ENCODE measurements at places on chromosomes 3 and 15.

DNA sequence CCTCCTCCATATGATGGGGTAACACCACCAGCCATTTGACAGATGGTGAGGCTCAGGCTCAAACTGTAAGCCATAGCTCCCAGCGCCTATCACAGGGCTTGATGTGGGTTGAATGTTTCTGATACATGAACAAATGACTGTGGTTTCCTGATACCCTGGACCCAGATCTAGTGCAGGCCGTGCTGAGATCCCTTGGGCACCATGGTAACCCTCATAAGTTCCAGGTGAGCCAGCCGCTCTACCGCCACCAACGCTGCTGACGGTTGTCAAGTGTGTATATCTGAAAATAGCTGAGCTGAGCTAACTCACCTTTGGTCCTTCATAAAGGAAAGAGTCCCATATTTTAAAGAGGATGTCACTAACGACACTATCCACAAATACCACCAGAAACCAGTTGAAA lies 74.5 kb downstream of the TBC1D2B start:
- DNase-seq: no peak

GRCh38 chr3:181493423-181493822 lies 218.3 kb upstream of the SOX2 start:
- no peak for DNase-seq

DNA sequence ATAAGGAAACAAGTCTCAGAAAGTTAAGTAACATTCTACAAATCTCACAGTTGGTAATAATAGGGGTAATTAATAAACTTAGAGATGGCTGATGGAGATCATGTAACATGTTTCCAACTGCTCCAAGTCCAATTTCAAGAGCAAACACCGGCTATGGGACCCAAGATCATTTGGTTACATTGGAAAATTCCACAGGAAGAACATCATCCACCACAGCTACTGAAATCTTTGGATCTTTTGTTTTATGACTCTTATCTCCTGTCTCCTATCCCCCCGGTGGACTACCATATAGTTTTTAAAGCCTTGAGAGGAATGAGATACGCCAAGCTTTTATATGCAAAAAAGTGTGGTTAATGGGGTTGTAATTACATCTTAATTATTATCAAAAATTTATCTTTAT lies 216.1 kb downstream of the WNT5A start:
- DNase-seq: no peak

DNA sequence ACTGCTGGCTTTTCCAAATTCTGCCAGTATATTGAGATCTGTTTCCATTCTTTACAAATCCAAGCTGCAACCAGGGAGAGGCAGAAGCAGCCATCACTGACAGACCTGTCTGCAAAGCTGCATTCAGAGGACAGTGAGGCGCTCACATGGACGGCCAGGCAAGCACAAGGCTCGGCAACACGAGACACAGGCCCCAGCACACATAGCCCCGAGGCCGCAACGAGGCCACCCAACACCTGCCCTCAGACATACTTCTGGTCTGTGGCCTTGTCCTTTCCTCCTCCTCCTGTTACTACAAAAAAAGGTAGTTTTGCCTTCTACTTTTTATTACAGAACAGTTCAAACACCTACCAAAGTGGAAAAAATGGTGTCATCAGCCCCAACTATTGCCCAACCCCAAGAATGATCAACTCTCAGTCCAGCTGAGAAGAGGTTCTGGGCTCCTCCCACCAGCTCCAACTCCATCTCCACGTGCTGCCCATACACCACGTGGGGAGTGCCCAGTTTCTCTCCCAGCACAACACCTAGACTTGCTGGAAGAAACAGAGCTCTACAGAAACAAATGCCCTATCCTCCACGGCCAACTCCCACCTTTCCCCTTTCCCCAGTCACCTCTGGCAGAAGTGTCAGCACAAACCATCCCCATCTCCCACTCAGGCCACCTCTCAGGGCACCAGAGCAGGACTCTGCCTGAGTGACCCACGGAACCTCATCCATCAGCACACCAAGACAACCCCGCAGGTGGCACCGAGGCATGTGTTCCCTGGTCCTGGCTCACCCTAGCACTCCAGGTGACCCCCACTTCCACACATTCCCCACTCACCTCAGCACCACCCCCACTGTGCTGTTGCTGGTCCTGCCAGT lies 7.4 kb downstream of the ZXDC start:
- no peak for DNase-seq

DNA sequence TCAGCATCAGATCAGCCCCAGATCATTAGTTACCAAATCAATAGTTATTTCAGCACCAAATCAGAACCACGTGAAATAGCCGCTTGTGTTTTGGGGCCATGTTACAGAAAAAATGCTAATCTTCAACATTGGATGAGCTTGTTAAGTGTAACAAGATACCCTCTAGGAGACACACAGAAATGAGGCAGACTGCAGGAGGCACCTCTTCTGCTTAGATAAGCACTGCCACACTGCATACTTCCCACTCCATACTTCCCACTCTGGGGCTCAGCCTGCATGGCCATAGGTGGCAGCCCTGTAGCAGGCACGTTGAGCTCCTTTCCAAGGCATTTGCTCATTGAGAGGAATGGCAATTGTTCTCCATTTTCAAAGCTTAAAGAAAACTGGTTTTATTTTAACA lies 73.3 kb downstream of the CHCHD6 start:
- DNase-seq: no peak

DNA sequence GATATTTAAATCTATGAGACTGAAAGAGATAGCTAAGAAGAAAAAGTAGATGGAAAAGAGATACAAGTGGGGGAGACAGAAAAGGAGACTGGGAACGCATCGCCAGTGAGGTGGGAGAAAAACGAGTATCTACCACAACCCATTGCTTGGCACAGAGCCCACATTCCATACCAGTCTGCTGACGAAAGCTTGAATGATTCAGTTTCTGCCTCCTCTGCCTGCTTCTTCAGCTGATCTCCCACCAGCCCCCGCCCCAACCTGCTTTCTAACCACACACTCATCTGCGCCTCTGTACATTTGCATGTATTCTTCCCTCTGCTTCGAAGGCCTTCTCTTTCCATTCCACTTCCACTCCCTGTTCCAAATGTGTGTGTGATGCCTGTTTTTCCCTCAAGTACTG lies 188.1 kb downstream of the USP13 start:
- DNase-seq: no peak

DNA sequence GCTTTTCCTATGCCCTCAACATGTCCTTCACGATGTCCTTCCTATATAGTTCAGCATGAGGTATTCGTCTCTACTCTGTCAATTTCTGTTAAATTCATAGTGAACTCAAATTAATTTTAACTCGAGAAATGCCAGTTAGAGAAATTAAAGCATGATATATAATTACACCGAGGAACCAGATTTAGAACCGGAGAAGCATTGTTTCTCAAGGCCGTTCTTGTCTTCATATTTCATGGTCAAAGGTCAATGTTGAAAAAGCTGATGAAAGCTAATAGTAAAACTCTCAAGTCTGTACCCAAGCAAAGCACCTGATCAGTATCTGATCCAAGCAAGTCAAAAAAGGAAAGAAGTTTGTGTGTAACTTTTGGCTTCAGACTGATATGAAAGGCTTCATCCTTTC lies 163.8 kb downstream of the ZBTB20 start:
- DNase-seq: no peak

DNA sequence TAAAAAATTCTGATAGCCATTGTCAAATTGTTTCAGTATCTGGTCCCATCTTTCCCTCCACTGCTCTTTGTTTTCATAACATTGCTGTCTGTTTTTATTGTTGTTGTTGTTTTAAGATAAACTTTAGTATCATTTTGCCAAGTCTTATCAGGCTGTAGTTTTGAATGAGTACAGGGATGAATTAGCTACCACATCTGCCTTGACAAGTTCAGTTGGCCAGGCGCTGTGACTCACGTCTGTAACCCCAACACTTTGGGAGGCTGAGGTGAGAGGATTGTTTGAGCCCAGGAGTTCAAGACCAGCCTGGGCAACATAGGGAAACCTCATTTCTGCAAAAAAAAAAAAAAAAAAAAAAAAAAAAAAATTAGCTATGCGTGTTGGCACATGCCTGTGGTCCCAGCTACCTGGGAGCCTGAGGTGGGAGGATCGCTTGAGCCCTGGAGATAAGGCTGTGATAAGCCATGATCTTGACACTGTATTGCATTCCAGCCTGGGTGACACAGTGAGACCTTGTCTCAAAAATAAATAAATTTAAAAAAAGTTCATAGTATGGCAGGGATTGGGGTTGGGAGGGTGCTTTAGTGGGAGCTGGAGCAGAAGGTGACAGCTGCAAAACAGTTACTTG lies 8.3 kb upstream of the ANKDD1A start:
- DNase-seq: no peak

GRCh38 chr3:142818651-142819050 lies 70.2 kb downstream of the PCOLCE2 start:
- DNase-seq: no peak

GRCh38 chr3:125022206-125022605 lies 33.6 kb downstream of the HEG1 start:
- DNase-seq: no peak

GRCh38 chr3:114626751-114627150 lies 332.9 kb downstream of the TIGIT start:
- DNase-seq: no peak

- DNase-seq: no peak
These were observed 90.9 kb downstream of the MBNL1 start for GRCh38 chr3:152359385-152360248.

GRCh38 chr15:76974456-76975036 lies 20.4 kb upstream of the PSTPIP1 start:
- no peak for DNase-seq

DNA sequence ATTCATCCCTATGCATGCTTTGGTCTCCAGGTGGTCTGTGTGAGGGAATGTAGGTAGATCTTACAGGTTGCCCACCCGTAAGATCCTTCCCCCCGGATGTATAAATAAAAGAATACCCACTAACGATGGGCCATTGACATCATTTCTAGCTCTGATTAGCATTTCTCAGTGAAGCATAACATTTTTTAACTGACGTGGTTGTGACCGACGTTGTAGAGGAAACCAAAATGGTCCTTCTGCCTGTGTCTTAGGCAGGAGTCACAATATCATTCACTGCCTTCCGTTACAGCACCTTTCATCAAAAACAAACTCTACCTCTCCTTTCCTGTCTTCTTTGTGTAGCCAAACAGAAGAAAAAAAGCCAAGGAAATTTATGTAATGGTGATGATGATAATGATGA lies 27.3 kb upstream of the UMPS start:
- DNase-seq: no peak

DNA sequence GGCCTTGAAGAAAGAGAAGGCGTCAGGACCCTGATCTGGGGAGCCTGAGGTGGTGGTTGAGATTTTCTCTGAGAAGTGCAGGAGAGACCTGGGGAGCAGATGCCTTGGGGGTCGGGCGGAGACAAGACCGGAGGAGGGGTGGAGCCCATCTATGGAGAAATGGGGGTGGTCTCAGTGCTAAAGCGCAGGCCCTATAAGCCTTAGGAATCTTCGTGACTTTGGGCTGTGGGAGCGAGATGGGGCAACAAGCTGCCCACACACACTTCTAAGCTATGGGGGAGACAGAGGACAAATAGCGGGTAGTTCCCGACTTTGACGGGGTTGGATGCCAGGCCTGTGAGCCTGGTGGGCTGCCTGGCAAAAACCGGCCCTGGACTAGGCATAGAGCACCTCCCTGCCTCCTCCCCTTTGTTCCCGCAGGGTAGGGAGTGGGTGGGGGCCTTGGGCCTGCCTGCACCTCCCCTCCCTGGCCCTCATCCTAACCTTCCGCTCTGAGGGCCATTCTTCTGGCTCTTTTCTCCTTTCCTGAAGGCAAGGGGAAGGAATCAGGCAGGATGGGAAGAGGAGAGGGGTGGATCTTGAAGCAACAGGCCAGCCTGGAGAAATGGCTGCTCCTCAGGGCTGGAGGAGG lies 880 bp downstream of the NISCH start:
- no peak for DNase-seq

DNA sequence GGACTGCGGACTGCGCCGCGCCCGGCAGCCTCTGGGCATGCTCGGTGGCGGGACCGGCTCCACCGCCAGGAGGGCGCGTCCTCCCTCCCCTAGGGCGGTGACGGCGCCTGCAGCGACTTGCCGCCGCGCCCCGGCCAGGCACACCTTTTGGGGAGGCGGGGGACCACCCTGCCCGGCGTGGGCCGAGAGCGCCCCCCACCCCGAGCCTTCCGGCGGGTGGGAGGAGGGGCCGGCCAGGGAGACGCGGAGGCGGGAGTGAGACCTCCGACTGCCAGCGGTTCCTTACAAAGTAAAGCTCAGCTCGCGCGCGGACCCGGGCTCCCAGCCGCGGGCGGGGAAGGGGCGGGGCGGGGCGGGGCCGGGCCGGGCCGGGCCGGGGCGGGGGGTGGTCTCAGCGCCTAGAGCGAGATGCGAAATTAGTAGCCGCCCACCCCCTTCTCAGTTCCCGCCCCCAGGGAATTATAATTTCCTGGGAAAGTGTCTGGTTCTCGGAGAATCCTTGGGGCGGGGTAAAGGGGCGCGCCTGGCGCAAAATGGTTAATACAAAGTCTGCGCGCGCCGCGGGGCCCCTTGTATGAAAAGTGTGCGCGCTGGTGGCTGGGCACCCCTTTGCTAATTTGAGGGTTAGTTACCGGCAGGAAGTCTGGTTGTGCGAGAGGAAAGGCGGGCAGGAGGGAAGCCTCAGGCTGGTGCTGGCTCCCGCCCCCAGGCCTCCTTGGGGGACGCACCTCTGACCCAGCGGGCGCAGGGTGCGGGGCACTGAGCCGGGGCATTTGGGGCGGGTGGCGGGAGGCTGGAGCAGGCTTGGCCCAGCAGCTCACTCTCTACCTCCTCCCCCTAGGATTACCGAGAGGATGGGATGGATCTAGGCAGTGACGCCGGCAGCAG lies 224.8 kb upstream of the IL12A start:
- DNase-seq: no peak

DNA sequence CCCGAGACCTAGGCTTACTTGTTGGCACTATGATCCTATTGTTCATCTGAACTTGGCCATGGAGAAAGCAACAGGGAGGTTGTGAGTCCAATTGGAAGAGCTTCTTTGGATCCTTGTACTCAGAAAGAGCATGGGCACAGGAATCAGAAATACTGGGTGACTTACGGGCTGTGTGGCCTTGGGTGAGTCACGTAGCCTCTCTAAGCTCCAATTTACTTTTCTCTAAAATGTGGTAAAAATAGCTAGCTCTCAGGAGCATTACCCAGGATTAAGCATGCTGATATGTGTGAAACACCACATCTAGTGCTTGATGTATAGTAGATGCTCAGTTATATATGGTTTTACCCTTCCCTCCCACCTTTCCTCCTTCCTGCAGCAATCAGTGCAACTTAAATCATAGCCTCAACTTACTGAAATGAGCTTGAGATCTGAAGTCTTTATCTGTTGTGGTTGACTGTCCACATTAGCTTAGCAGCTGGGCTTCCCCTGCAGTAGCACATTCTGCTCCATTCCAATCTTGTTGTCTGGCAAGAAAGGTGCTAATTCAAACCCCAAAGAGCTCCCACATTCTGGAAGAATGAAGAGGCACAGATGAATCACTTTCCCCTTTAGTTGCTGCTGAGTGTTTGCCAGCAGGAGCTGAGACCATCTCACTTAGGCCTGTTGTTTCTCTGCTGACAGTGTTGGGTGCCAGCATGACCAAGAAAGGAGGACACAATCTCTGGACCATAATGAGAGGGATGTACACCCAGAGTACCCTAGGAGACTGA lies 299.1 kb upstream of the TRIM42 start:
- DNase-seq: no peak

DNA sequence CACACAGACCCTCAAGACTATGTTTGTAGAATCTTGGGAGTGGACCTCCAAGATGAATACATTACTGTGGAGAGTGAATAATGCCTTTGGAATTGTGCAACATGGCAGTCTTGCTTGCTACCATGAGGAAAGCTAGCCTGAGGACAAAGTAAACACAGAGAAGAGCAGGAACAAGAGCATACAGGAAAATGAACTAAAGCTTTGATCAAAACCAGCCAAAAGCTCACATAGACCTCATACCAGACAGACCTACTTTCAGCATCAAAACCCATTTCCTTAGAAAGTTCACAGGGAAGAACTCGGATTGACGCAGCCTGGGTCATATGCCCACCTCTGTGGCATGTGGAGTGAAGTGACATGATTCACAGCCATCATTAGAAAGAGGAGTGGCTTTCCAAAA lies 3.3 kb upstream of the RAB8B start:
- DNase-seq: no peak
